ENCODE measurements at places on chromosomes 11 and 22.

DNA sequence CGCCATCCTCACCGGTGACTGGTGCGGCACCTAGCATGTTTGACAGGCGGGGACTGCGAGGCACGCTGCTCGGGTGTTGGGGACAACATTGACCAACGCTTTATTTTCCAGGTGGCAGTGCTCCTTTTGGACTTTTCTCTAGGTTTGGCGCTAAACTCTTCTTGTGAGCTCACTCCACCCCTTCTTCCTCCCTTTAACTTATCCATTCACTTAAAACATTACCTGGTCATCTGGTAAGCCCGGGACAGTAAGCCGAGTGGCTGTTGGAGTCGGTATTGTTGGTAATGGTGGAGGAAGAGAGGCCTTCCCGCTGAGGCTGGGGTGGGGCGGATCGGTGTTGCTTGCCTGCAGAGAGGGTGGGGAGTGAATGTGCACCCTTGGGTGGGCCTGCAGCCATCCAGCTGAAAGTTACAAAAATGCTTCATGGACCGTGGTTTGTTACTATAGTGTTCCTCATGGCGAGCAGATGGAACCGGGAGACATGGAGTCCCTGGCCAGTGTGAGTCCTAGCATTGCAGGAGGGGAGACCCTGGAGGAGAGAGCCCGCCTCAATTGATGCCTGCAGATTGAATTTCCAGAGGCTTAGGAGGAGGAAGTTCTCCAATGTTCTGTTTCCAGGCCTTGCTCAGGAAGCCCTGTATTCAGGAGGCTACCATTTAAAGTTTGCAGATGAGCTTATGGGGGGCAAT lies 1.1 kb downstream of the NEAT1 start:
- DNase-seq, result peak; percentile 62

DNA sequence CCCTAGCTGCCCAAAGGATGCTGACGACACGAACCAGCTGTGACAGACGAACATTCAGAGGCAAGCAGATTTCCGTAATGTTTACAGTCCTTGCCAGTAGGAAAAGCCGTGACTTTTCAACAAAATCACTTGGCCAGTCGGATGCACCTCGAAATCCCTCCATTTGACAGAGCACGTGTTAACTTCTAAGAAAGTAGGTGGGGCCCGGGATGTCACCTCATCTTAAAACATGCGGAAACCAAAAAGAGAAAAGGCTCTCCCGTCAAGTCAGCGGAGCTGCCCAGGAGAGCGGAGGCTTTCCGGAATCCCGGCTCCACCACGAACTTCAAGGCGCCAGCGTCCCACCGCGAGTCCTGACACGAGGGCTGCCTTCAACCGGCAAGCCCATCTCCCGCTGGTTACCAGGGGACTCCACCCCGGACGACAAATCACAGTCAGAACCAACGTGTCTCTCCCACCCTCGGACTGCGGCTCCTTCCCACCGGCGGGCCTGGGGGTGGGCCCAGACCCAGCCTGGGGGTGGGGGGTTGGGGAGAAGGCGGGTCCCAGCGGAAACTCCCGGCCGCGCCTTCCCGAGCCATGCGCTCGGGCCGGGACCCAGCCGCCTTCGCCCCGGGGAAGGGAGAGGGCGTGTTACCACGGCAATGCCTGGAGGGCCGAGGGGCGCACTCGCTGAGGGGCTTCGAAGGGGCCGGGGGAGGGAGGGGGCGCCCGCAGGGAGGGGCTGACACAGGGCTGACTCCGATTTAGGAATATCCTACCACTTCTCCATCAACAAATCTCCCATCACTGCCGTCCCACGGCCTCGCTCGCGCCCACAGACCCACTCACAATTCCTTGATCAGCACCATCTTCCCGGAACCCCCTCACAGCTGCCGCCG lies 475 bp downstream of the PITPNB start:
- DNase-seq, result peak; percentile 77

DNA sequence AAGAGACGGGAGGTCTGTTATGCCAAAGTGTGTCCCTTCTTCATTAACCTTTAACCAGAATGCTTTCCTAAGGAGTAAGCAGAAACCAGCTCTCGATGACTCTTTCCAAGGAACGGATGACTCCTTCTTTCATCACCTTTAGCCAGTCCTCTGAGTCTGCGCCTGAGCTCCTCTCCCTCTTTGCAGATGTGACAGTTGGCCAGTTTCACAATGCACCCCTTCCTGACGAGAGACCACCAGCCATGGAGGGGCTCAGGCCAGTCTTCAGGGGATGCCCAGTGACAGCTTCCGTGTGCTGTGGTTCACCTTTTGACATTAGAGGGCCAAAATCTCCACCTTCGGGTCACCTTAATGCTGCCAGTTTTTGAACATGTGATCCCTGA lies 826.1 kb downstream of the TBC1D22A start:
- DNase-seq, result no peak

GRCh38 chr11:25734591-25735211 lies 597.2 kb upstream of the ANO3 start:
- no peak for DNase-seq

DNA sequence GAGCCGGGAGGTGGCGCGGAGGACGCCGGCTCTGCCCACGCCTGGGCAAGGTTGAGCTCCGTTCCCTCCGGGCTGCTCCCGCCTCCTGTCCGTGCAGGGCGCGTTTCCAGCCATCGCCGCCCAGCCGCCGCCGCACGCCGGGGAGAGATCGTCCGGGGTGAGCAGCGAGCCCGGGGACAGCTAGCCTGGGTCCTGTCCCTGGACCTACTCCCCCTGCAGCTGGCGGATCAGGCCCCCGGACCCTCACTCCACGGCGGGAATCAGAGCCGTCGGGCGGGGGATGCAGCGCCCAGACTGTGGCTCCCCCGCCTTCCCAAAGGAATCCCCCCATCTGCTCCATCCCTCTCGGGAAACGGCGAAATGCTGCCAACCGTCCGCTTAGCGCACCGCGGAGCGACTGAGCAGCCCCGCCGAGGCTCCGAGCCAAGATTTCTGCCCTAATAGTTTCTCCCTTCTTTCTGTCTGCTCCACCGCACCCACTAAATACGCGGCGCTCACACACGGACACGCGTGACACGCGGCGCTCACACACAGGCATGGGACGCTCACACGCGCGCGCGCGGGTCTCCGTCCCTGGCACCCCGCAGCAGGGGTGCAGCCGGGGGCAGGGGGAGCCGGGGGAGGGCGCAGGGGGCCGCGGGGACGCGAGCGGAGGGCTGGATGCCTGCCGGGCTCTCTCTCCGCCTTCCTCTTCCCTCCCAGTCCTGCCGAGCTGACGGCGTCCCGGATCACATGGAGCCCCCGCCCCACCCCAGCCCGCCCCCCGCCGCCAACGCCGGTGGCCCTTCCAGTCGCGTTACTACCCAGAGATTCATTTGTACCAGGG lies at the start of gene KCNJ5:
Gene KCNJ5 (plus strand): TSS at position 814 of the 826 bp plus-strand sequence. CDS start 19,918 bp downstream, outside the sequence.
- peak; percentile 34 for DNase-seq

GRCh38 chr22:39913321-39913720 lies 12.4 kb downstream of the GRAP2 start:
- DNase-seq, result peak; percentile 60

DNA sequence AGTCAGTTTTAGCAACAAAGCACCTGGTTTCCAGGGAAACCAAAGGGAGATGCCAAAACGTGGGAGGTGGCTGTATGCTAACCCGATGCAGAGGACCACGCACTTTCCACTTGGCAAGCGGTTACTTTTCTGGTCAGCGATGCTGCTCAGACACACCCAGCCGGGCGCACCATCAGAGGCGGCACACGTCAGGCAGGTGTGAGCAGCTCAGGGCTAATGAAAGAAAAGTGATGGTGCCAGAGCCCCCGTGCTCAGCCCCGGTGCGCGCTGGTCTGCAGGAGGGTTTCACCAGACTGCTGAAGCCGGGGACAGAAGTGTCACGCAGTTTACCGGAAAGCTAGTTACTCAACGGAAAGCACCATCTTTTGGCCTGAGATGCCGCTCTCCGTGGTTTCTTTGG lies 5.7 kb downstream of the LTO1 start:
- DNase-seq, result no peak

DNA sequence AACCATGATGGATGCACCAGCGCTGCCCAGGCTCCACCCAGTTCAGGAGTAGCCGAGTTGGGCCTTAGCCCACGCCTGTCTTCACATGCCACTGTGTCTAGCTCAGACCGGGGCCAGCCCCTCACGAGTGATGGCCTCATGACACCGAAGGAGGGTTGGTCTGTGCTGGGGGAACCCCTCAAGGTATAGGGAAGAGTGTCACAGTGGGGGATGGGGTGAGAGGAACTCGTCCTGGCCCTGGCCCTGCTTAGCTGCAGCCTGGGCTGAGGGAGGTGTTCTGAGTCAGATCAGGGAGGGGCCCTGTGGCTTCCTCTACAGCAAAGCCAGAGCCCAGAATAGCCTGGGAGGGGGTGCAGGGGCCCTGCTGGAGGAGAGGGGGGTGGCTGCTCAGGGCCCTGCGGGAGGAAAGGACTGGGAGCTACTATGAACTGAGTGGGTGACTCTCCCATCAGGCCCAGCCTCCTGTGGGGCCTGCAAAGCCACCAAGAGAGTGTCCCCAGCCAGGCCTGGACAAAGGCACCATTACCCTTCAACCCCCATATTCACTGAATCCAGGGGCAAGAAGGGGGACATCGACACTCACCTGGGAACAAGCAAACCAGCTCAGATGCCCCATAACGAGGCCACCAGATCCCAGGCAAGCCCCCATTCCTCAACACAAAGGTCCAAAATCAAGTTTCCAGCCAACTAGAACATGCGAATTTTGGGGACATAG lies 41.2 kb downstream of the IGLL5 start:
- DNase-seq, result peak; percentile 57

GRCh38 chr11:75905434-75905833 lies 90.4 kb downstream of the UVRAG start:
- DNase-seq, result no peak

DNA sequence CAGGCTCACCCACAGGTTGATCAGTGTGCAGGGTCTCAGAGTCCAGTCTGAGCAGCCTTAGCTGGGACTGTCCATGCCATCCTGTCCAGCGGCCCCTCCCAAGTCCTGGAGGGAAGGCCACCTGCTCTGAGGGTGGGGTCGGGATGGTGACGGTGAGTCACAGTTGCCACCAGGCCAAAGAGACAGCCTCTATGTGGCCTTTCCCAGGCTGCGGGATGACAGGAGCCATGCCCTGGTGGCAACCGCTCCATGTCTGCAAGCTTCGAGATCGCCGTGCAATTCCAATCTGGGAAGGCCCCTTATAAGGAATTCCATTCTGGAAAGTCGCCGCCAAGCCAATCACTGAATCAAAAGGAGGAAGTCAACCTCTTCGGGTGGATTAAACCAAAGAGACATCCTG lies 47.5 kb downstream of the RTL6 start:
- DNase-seq, result peak; percentile 18

GRCh38 chr11:11640996-11641395 lies 19.2 kb upstream of the GALNT18 start:
- DNase-seq, result no peak

- peak; percentile 76 for DNase-seq
Observed at GRCh38 chr11:69801513-69802335, 17.5 kb downstream of the FGF3 start.

DNA sequence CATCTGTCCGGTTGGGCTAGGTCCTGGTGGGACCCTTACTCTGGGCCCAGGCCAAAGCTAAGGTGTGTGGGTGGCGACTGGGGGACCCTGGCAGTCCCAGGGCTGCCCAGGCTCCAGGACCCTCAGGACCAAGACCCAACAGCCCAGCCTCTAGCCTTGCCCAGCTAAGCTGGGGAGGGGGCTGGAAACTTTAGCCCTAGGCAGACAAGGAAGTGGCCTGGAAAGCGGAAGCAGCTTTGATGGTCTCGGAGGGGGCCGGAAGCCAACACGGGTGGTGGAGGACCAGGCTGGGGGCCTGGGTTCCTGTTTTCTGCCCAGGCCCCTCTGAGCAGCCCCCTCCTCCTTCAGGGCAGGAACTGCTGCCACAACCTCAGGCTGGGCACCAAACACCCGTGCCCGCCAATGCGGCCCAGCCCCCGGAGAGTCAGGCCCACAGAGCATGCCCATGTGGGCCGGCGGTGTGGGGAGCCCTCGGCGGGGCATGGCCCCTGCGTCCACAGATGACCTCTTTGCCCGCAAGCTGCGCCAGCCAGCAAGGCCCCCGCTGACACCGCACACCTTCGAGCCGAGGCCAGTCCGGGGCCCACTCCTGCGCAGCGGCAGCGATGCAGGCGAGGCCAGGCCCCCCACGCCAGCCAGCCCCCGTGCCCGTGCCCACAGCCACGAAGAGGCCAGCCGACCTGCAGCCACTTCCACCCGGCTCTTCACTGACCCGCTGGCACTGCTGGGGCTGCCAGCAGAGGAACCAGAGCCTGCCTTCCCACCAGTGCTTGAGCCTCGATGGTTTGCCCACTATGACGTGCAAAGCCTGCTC lies 2.8 kb downstream of the SIPA1 start:
- no peak for DNase-seq

- DNase-seq, result no peak
Observed at GRCh38 chr22:27857443-27857842, 55.9 kb upstream of the MN1 start.

- DNase-seq, result no peak
Observed at GRCh38 chr11:19931141-19931770, 218.6 kb downstream of the NAV2 start.

DNA sequence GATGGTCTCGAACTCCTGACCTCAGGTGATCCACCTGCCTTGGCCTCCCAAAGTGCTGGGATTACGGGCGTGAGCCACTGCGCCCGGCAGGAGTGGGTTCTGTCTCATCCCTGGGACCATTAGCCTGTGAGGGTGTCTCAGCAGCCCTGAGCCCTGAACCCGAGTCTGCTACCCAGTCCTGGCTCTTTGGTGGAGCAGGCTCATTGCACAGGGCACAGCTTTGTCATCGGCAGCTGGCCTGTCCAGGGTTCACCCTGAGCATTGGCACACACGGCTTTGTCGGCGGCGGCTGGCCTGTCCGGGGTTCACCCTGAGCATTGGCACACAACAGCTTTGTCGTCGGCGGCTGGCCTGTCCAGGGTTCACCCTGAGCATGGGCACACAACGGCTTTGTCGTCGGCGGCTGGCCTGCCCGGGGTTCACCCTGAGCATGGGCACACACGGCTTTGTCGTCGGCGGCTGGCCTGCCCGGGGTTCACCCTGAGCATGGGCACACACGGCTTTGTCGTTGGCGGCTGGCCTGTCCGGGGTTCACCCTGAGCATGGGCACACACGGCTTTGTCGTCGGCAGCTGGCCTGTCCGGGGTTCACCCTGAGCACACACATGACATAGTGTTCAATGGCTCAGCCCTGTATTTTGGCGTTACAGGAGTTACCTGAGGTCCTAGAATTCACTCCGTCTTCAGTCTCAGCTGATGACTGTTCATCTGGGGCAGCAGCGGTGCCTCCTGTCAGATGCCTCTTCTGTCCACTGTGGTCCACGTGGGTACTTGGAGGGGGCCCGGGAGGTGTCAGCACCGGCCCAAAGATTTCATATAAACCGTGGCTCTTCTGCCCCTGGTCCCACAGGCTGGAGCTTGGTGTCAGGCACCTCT lies 1082.5 kb downstream of the BRD1 start:
- no peak for DNase-seq

- peak; percentile 73 for DNase-seq
Observed at GRCh38 chr11:117230286-117230961, 1.4 kb downstream of the PCSK7 start.

GRCh38 chr11:34850334-34850733 lies 65.8 kb downstream of the APIP start:
- no peak for DNase-seq

DNA sequence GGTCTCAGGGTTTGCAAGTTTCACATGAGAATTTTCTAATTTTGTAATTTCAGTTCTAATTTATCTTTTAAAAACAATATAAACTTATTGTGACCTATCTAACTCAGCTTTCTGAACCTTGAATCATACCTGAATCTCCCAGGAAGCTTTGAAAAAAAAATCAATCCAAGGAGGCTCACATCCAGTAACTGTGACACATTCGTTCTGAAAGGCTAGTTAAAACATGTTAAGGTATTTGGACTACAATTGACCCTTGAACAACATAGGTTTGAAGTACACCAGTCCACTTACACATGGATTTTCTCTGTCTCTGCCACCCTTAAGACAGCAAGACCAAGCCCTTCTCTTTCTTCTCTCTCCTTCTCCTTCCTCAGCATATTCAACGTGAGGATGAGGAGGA lies 40.0 kb downstream of the DDI1 start:
- DNase-seq, result no peak

Data from stimulated activated CD8-positive, alpha-beta memory T cell treated with anti-CD3 and anti-CD28 coated beads, Interleukin-4, amount 100 ng/mL, for 48 hours (primary cell).